Mucosa of gallbladder (tissue), 1 donor: ENCODE measurements at places on chromosomes 4 and X.

- DNase-seq = no peak
Measured at GRCh38 chr4:6916069-6916586, 6.5 kb downstream of the TBC1D14 start.

DNA sequence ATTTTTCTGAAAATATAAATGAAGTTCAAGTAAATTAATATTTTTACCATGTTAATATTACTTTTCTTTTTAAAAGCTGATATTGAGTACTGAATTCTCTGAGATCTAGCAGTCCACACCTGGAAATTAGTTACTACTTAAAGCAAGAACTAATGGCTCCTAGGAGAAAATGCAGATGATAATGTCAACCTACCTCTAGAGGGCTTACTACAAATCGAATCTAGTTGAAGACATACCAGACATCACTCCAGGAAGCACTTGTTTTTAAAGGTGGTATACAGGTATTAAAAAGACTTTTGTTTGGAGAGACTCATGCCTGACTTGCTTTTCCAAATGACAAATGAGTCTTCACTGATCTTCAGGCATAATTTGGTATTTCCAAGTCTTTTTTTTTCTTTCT, 516.4 kb upstream of the BOD1L1 start:
- no peak for DNase-seq

- no peak for DNase-seq
Measured at GRCh38 chrX:74230094-74230493, 73.9 kb upstream of the ZCCHC13 start.

DNA sequence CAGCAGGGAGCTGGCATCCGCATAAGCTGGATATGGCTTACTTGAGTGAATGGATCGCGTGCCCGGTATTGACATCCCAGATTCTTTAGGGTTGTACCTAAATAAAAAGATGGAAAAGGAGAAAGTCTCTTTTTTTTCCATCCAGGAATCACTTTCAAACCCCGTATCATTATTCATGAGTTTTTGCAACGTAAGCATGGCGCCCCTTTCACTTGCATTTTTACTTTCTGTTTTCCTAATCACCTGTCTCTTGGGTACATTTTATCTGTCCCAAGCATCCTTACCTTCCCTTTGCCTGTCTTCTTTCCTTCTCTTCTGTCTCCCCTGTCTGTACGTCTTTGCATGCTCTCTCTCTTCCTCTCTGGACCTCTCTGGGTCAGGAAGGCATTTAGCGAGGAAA, 128.6 kb downstream of the CPE start:
- DNase-seq = no peak

DNA sequence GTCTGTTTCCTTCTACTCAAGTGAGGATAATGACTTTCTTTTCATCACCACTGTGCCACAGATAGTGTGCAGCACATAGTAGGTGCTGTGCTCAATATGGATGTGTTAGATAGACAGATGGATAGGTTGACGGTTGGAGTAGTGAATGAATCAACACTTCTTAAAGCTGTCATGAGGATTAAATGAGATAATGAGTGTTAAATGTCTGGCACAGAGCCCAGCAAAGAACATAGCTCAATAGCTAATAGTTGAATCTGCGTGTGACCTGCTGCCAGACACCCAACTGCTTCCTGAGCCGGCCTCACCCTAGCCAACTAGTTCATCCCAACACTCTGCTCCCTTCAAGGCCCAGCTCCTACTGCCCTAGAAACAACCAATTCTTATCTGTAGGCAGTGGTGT, 67.7 kb upstream of the PJA1 start:
- DNase-seq = peak; percentile 23

DNA sequence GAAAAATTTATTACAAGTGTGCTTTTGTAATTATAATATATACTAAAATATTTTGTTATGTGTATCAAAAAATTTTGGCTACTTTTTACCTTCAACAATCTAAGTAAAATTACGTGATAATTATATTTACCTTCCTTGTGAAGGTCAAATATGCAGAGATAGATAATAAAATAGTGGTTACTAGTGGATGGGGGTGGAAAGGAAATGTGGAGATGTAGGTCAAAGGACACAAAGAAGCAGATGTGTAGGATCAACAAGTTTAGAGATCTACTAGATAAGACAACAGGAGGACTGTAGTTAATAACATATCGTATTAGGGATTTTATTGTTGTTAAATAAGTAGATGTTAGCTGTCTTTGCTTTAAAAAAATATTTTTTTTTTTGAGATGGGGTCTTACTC, 21.3 kb downstream of the HERC5 start:
- no peak for DNase-seq

DNA sequence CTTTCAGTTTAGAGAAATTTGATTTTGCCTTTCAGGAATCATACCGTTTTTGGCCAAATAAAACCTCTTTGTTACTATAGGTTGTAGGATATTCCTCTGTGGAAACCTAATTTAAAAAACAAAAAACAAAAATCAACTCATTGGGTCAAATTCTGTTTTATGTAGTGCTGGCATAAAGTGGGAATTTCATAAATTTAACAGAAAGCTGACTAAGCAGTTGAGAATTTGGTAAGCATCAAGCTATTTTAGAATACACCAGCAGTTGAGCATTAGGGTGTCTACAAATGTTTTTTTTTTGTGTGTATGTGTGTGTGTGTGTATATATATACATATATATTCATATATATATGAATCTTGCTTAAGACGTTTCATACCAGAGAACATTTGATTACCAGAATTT, 47.4 kb downstream of the C4orf33 start:
- DNase-seq = no peak

DNA sequence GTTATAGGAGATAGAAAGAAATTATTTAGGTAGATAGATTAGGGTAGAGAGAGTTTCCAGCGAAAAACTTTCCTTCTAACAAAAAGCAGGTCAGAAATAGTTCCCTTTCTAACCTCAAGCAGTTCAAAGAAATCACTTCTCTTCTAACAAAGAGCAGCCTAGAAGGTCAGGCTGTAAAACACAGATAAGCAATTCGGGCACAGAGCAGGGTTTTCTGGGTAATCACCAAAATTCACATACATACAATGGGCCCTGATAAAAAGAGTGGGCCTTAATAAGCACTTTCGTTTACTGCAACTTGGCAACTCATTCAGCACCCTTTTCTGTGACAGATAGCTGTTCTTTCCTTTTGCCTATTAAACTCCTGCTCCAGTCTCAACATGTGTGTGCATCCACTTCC, 13.4 kb upstream of the NAF1 start:
- DNase-seq = no peak

- no peak for DNase-seq
Measured at GRCh38 chrX:17635231-17635630, 102.1 kb upstream of the SCML1 start.

DNA sequence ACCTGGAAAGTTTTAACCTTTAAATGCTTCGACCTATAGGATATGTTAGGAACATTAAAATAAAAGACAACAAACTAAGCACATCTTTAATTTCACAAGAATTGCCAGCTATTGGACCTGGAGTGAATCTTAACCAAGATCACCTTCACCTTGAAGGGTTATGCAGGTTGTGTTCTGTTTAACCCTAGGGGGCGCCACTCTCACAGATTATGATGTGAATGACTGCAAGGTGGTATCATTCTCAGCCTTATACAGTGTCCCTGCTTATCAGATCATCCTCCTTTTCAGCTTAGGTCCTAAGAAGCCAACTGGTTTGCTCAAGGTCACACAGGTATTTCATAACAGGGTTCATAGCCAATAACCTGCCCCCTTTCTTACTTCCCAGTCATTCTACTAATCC, 23.5 kb downstream of the INTS6L start:
- no peak for DNase-seq

GRCh38 chr4:91840359-91840758, 463.4 kb upstream of the GRID2 start:
- DNase-seq = no peak

- no peak for DNase-seq
Measured at GRCh38 chrX:24221872-24222271, 72.3 kb downstream of the ZFX start.

GRCh38 chr4:123340381-123340701, 56.3 kb upstream of the SPRY1 start:
- no peak for DNase-seq

DNA sequence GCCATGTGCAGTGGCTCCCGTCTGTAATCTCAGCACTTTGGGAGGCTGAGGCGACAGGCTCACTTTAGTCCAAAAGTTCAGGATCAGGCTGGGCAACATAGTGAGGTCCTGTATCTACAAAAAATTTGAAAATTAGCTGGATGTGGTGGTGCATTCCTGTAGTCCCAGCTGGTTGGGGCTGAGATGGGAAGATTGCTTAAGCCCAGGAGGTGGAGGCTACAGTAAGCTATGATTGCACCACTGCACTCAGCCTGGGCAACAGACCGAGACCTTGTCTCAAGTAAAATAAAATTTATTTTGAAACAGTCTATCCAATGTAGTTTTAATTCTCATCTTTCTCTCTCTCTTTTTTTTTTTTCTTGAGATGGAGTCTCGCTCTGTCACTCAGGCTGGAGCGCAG, 21.1 kb downstream of the RBM10 start:
- DNase-seq = no peak

- DNase-seq = no peak
Measured at GRCh38 chr4:131595140-131595539, 1554.0 kb upstream of the PCDH10 start.

DNA sequence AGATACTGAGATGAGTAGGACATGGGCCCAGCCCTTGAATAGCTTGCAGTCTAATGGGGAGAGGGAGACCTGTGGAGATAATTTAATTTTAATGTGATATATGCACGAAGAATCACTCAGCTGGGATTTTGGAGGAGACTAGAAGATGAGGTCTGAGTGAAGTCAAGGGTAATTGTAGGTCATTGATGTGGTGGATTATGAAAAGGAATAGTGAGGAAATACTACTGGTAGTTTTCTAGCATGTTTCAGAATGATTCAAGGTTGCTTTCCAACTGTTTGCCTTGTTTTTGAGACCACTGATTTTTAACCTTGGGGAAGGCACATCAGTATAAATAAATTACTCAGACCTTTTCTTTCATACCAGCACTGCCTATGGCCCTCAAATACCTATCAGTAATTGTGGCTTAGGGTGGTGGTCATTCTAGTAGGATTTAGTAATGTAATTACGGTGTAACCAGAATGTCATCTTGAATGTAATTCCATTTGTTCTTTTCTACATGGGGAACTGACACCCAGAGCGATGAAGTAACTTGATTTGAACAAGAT, 25.6 kb downstream of the PTTG2 start:
- DNase-seq = no peak

DNA sequence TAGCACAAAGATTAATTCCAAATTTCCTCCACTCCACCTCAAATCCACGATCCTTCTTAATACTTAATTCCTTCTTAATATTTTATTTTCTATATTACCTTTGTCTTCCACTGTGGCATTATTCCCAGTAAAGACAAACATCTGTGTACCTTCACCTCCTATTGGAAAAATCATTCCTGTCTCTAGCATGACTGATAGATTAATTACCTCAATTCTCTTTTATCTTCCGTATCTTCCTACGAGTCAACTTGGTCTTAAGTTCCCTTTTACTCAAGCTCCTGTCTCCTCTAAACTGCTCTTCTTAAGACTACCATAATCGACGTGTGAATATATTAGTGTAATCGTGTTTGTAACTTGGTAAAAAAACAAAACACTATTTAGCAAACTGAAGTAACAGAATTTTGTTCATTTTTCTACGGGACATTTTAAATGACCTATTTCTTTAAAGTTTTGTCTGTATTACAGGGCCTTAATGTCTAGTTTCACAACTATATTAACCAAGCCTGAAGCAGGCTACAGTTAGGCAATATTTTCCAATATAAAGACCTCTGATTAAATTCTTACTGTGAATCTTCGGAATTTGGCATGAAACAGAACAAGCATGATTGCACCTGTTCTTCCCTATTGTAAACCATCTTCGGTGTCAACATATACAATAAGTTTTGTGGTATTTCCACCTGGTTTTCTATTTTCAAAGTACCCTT, 1.1 kb upstream of the USP38 start:
- DNase-seq = no peak

DNA sequence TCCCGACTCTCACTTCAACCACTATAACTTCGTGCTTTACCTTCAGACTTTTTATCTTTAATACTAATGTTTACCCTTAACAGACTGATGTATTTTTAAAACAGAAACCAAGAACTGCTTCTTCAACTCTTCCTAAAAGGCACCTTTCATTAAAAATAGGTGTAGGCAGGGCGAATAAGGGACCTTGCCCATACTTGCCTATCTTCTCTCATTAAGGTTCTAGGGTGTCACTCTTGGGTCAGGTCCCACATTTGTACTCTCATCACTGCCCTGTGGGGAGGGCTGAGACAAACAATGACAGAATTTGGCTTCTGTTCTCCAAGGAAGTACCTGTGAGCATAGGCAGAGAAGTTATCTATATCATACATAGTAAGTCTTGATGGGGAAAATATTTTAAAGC, 69.7 kb downstream of the ANKRD50 start:
- DNase-seq = no peak

DNA sequence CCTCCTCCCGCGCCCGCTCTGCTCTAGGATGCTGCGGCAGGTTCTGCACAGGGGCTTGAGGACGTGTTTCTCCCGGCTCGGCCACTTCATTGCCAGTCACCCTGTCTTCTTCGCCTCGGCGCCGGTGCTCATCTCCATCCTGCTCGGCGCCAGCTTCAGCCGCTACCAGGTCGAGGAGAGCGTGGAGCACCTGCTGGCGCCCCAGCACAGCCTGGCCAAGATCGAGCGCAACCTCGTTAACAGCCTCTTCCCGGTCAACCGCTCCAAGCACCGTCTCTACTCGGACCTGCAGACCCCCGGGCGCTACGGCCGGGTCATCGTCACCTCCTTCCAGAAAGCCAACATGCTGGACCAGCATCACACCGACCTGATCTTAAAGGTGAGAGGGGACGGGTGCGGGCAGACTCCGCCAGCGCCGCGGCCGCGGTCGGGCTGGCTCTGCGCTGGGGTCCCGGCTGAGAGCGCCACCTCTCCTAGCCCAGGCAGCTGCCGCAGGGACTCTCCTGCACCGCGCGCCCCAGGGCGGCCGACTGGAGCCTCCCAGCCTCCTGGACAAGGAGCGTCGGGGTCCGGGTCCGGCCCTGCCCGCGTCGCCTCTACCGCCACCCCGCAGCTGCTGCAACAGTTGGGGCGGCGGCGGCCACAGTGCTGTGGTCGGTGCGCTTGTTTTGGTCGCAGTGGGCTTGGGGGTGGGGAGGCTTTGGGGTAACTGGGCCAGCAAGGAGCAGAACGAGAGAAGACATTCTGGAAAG, at the start of gene PTCHD1:
TSS of gene PTCHD1 (plus strand) at position 2 of the 752 bp plus-strand sequence. CDS start at position 29, 27 bp downstream.
- no peak for DNase-seq
